CD14-positive monocyte (primary cell): ENCODE measurements at places on chromosomes 1 and 21.

DNA sequence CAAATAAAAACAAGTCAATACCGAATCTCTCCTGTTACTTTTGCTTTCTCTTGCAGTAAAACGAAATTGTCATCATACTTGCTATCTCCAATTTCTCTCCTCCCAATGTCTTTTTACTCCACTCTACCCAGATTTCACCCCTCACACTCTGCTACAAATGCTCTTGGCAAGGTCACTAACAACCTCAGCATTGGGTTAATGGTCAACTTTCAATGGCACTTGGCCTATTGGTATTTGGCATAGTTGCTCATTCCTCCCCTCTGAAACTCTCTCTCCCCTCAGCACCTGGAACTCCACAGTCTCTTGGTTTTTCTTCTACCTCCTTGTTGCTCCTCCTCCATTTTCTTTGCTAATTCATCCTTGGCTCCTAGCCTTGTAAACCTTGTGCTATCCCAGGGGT is 367.3 kb downstream of the PTPRU start:
- no peak for DNase-seq

GRCh38 chr1:53636621-53637171 is 102.3 kb downstream of the GLIS1 start:
- DNase-seq = no peak

- no peak for DNase-seq
Measured at GRCh38 chr1:151819227-151819835, 12.3 kb downstream of the RORC start.

- no peak for DNase-seq
Measured at GRCh38 chr1:167373398-167373797, 144.9 kb downstream of the CD247 start.

GRCh38 chr1:212700892-212701819 is 1.5 kb upstream of the BATF3 start:
- DNase-seq = no peak

DNA sequence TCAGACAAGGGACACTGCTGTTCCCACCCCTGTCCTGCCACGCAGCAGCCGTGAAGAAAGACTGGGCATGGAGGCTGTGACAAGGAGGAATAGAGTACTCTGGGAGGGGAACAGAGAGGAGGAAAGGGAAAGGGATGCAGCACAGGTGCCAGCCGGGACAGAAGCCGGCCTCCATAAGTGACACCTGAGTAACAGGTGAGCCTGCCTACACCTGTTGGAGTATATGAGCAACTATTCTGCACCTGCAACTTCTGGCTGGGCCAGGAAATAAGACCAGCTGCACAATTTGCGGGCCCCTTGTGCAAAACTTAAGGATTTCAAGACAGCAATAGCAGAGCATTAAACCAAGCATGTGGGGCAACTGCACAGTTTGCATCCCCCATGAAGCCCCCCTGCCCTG is 72.5 kb upstream of the GOLT1A start:
- no peak for DNase-seq

- peak; percentile 60 for DNase-seq
Measured at GRCh38 chr1:43453442-43454269, at the start of gene HYI. Gene HYI, minus strand, starts transcription at chr1:43453931. Its CDS starts 138 bp downstream, at chr1:43453793.
